ENCODE measurements at places on chromosomes 6 and 20. TPM values are rescaled to one million over a fixed set of nuclear protein-coding genes. Genes with fewer than 3 reads are reported as not detected.

- peak within 1 kb of the TSS; percentile 7 for H3K4me3 ChIP-seq
- DNase-seq: peak; percentile 27
- H3K27ac ChIP-seq: no peak within 1 kb of the TSS
- H3K27me3 ChIP-seq: peaks cover 50% of the 10 kb centered on the region
These were observed at the start of gene PERP for GRCh38 chr6:138107078-138107751. TSS of gene PERP (minus strand) at chr6:138107419. CDS start at chr6:138107340, 79 bp downstream.

GRCh38 chr20:58698741-58699622 lies 6.4 kb downstream of the NPEPL1 start:
- H3K36me3 ChIP-seq: peaks cover 92% of the 10 kb centered on the region
- peaks cover 9% of the 10 kb centered on the region for H3K4me1 ChIP-seq
- no peak for DNase-seq
- no peak overlapping the region for H3K27ac ChIP-seq

- H3K36me3 ChIP-seq: no peaks in the 10 kb centered on the region
- H3K27ac ChIP-seq: no peak overlapping the region
- H3K27me3 ChIP-seq: no peaks in the 10 kb centered on the region
- no peak for DNase-seq
- no peaks in the 10 kb centered on the region for H3K4me1 ChIP-seq
These were observed 267.2 kb downstream of the ADGRG6 start for GRCh38 chr6:142568857-142569597.

GRCh38 chr6:163717106-163717764 lies 302.7 kb downstream of the QKI start:
- no peaks in the 10 kb centered on the region for H3K36me3 ChIP-seq
- DNase-seq: no peak
- peaks cover 39% of the 10 kb centered on the region for H3K4me1 ChIP-seq
- no peaks in the 10 kb centered on the region for H3K27me3 ChIP-seq

DNA sequence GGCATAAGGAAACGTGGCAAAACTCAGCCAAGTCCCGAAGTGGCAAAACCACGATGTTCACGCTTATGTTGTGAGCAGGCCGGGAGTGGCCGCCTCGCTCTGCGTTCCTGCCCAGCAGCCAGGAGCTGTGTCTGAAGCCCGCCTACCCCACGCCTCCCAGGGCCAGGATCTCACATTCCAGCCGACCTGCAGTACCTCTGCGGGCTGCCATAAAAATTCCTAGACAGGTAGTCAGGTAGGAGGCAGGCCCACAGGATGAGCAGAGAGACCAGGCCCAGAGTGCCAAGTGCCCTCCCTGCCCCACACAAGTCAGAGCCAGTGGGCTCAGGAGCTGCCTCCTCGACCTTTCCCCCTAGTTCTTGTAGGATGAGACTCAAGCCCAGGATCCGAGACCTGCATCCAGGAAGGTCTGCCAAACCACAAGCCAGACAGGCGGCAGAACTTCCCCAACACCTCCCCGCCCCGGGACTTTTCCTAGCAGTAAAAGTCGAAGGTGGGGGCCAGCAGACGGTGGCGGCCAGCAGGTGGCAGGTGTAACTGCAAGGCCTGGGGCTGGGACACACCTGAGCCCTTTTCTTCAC lies 16.7 kb downstream of the PMEPA1 start:
- H3K27ac ChIP-seq: no peak overlapping the region
- H3K4me1 ChIP-seq: no peaks in the 10 kb centered on the region
- DNase-seq: no peak
- no peaks in the 10 kb centered on the region for H3K27me3 ChIP-seq

DNA sequence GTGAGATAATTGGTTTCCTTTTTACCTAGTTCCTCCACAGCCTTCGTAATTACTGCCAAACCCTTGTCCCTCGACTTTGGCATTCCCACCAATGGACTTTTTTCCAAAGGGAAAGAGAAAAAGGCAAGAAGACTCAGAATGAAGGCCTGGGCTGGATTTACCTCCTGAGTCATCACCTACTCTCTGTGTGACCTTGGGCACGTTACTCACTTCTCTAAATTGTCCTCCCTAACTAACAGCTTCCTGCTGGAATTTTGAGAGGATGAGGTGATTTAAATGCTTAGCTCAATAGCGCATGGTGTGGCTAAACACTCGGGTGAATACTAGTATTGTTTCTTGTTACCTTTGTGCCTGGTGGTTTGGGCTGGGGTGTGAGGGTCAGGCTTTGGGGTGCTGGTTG lies 146.6 kb downstream of the DHX35 start:
- H3K4me1 ChIP-seq: no peaks in the 10 kb centered on the region
- no peaks in the 10 kb centered on the region for H3K36me3 ChIP-seq
- no peak for DNase-seq
- no peaks in the 10 kb centered on the region for H3K27me3 ChIP-seq

GRCh38 chr6:74936886-74937285 lies 269.0 kb downstream of the COL12A1 start:
- DNase-seq: no peak
- H3K27me3 ChIP-seq: no peaks in the 10 kb centered on the region
- H3K27ac ChIP-seq: no peak overlapping the region
- H3K4me3 ChIP-seq: no peak overlapping the region
- H3K36me3 ChIP-seq: no peaks in the 10 kb centered on the region

DNA sequence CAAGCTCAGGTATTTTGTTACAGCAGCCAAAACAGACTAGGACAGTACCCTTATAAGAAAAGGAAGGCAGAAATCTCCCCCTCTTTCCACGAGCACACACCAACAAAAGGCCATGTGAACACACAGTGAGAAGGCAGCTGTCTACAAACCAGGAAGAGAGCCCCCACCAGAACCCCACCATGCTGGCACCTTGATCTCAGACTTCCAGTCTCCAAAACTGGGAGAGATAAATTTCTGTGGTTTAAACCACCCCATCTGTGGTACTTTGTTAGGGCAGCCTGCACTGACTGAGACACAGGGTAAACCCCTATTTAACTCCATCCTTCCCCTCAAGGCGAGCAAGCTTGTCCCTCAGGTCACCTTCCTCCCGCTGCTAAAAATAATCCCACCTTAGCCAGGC lies 475.8 kb upstream of the JARID2 start:
- no peak overlapping the region for H3K4me3 ChIP-seq
- H3K36me3 ChIP-seq: no peaks in the 10 kb centered on the region
- peaks cover 33% of the 10 kb centered on the region for H3K4me1 ChIP-seq
- H3K27me3 ChIP-seq: no peaks in the 10 kb centered on the region
- no peak overlapping the region for H3K27ac ChIP-seq

DNA sequence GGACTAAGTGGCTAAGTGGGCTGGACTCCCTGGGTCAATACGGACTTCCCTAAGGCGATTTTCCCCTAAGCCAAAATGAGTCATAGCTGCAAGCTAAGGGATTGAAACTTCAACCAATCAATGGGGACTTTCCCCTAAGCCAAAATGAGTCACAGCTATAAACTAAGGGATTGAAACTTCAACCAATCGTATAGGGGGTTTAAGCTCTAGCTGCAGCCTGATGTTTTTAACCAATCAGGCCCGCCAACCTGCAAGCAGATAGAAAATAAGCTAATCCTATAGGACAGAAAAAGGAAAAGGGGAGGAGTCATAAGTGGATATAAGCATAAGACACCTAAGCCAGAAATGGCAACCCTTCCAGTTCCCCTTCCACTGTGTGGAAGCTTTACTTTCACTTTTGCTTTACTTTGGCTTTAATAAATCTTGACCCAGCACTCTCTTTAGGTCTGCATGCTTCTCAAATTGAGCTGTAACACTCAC lies 655.0 kb upstream of the HS3ST5 start:
- no peak for DNase-seq
- H3K36me3 ChIP-seq: no peaks in the 10 kb centered on the region
- no peaks in the 10 kb centered on the region for H3K27me3 ChIP-seq
- H3K4me1 ChIP-seq: no peaks in the 10 kb centered on the region
- no peak overlapping the region for H3K4me3 ChIP-seq
- no peak overlapping the region for H3K27ac ChIP-seq

DNA sequence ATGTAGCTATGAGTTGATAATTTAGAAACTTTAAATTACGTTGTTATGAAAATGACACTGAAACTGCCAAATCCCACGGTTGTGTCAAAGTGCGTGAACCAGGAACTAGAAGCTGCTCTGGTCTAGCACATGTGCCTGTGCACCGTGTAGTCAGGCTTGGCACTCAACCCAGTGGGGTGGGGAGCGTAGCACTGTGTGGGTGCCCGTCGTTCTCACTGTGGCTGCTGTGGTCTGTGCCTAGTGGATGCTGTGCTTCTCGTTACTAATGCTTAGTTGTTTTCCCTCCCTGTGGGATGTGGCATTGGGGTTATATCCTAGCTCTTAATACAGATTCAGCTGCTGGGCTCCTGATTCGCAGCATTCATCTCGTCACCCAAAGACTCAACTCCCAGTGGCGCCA lies 46.2 kb upstream of the ADIG start:
- no peak for DNase-seq
- H3K4me3 ChIP-seq: no peak overlapping the region
- peaks cover 97% of the 10 kb centered on the region for H3K36me3 ChIP-seq
- no peak overlapping the region for H3K27ac ChIP-seq
- H3K4me1 ChIP-seq: no peaks in the 10 kb centered on the region

- no peak for DNase-seq
- no peak overlapping the region for H3K4me3 ChIP-seq
- no peak overlapping the region for H3K27ac ChIP-seq
- H3K27me3 ChIP-seq: no peaks in the 10 kb centered on the region
These were observed 35.8 kb downstream of the NEDD9 start for GRCh38 chr6:11196511-11197174.

- no peak for DNase-seq
- no peak overlapping the region for H3K27ac ChIP-seq
- no peaks in the 10 kb centered on the region for H3K27me3 ChIP-seq
- no peaks in the 10 kb centered on the region for H3K36me3 ChIP-seq
- H3K4me1 ChIP-seq: peaks cover 51% of the 10 kb centered on the region
- H3K4me3 ChIP-seq: no peak overlapping the region
These were observed 34.7 kb upstream of the TGM2 start for GRCh38 chr20:38199501-38200390.

GRCh38 chr6:32974016-32974333 lies 5.6 kb downstream of the BRD2 start:
- H3K4me3 ChIP-seq: peak overlapping the region; percentile 90
- H3K4me1 ChIP-seq: peaks cover 34% of the 10 kb centered on the region
- H3K36me3 ChIP-seq: peaks cover 57% of the 10 kb centered on the region
- H3K27ac ChIP-seq: no peak overlapping the region
- peak; percentile 36 for DNase-seq

GRCh38 chr6:14107711-14108494 lies 9.7 kb upstream of the CD83 start:
- no peaks in the 10 kb centered on the region for H3K27me3 ChIP-seq
- peak; percentile 56 for DNase-seq
- H3K4me3 ChIP-seq: no peak overlapping the region
- no peaks in the 10 kb centered on the region for H3K36me3 ChIP-seq
- no peak overlapping the region for H3K27ac ChIP-seq

GRCh38 chr6:35810971-35811698 lies 6.0 kb downstream of the LHFPL5 start:
- no peak for DNase-seq
- peaks cover 4% of the 10 kb centered on the region for H3K4me1 ChIP-seq
- H3K27ac ChIP-seq: no peak overlapping the region
- H3K4me3 ChIP-seq: no peak overlapping the region

GTF2H4 gene
- 3.6 TPM for polyA plus RNA-seq

PET117 gene
- 19.5 TPM for polyA plus RNA-seq

FOXQ1 gene
- polyA plus RNA-seq: 0.04 TPM

Measured in CD14-positive monocyte (primary cell).